A549 treated with Mapracorat at 1 μM for 4 hours (cell line): ENCODE measurements at places on chromosomes 1 and 21. TPM values are rescaled to one million over a fixed set of nuclear protein-coding genes. Genes with fewer than 3 reads are reported as not detected.

Gene C1QTNF12
- 0.80 to 2.0 TPM (median 1.6 TPM) in 5 replicates for total RNA-seq

Gene PLA2G5
- not detected in 5 replicates for total RNA-seq

Gene DENND1B
- 2.2 to 3.3 TPM (median 2.4 TPM) in 5 replicates for total RNA-seq

Gene CD1E
- not detected in 5 replicates for total RNA-seq

Gene MIXL1
- total RNA-seq, result 0.23 TPM in 1 of 5 replicates, not detected in the others

Gene FAM72C
- total RNA-seq, result 4.3 to 5.7 TPM (median 4.7 TPM) in 5 replicates

Gene PTGS2
- 4.0 to 7.7 TPM (median 6.7 TPM) in 5 replicates for total RNA-seq

Gene LCE6A
- not detected in 5 replicates for total RNA-seq
